ENCODE measurements at places on chromosomes 6 and 20. TPM values are rescaled to one million over a fixed set of nuclear protein-coding genes. Genes with fewer than 3 reads are reported as not detected.

DNA sequence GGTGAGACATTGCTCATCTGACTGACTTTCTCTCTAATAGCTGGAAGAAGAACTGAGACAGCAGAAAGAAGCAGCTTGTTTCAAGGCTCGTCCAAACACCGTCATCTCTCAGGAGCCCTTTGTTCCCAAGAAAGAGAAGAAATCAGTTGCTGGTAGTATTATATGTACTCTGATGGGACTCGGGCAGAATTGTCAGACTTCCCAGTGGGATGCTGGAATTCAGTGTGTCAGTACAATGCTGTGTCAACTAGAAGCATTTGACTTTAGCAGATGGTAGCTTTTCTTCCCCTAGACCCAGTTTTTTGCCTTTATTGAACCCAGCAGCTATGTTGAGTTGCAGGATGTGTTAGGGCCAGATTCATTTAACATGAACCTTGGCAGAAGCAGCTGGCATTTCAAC lies 21.8 kb upstream of the MYLK2 start:
- no peak for DNase-seq

DNA sequence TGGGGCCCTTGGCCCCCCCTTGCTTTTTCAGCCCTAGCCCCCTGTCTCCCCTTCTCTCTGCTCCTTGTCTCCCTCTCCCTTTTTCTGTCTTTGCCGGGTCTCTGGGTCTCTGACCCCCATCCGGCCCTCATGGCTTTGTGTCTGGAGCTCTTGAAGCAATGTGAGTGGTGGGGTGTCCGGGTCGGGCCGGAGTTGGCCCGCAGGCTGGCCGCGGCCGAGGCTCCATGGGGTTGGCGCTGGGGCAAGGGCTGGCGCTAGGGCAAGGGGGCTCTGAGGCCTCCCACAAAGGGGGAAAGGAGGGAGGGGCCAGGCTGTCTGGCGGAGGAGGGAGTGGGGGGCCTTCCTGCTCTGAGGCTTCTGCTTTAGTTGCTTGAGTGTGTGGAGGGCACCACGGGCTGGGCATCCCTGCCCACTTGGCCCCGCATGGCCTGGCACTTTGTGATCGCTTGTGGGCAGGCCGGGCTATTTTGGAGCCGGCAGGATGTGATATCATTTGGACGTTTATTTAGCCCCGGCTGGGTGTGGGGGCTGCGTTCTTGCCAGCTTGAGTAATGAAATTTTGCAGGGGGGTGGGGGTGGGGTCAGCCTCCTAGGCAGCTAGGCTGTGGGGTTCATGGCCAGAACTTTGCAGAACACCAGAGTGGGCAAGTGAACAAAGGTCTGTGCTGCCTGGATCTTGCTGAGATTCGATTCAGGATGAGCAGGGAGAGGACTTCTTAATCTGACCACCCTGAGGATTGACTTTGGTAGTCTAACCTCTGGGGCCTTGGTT lies 78.7 kb upstream of the MYL9 start:
- peak; percentile 55 for DNase-seq

GRCh38 chr20:8267009-8267408 lies 134.9 kb downstream of the PLCB1 start:
- DNase-seq, result no peak

DNA sequence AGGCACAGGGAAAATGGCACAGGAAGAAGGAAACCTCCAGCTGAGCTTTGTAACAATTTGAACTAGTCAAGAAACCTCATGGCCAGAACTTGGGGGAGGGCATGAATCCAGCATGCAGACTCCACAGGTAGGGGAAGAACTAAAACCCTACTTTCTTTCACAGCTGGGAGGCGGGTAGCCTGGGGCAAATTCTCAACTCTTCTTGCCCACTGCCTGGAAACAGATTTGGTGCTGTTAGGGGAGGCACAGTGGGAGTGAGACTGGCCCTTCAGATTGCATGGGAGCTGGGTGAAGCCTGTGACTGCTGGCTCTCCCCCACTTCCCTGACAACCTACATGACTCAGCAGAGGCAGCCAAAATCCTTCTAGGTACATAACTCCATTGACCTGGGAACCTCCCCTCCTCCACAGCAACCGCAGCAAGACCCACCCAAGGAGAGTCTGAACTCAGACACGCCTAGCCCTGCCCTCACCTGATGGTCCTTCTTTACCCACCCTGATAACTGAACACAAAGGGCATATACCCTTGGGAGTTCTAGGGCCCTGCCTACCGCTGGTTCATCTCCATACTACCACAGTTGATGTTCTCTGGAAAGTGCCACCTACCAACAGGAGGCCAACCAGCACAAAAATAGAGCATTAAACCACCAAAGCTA lies 37.2 kb upstream of the TRIM27 start:
- no peak for DNase-seq

The MAK gene
- 0.01 TPM for polyA plus RNA-seq

GRCh38 chr6:54267798-54268197 lies 40.4 kb upstream of the TINAG start:
- DNase-seq, result peak; percentile 42

GRCh38 chr20:2816583-2817340 lies 598 bp downstream of the TMEM239 start:
- no peak for DNase-seq

DNA sequence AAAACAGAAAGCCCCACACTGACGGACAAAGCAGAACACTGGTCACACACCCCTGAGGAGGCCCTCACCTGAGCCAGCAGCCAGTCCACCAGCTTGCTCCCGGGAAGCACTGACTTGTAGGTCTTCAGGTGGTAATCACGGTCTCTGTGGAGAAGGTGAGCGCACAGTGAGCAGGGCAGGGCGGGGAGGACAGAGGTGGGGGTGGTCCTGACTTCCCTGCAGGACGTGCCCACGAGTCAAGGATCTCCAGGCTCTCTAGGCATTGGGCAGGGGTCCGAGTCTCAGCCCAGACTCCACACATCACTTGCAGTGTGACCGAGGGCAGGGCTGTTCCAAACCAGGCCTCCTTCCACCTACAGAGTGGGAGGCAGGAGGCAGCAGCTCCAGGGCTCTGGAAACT lies 151.7 kb downstream of the PREX1 start:
- no peak for DNase-seq

The TCP11 gene
- 0.16 TPM for polyA plus RNA-seq

DNA sequence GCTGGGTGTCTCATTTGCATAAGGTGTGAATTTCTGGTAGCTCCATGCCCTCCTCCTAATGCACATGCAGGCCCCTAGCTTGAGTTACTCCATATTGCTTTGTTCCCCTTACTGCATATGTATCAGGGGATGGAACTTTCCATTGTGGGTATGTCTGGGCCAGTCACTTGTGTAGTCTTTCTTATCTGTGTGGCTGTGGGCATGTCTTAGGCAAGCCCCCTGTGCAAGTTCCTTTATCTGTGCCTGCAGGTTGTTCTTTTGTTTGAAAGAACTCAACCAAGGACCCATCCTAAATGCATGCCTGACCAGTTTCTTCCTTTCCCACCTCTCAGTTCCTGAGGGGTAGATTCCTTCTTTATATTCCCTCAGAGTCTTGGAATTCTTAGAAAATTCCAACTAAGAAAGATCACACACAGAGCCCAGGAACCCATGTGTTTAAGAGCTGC lies 23.6 kb downstream of the MBOAT1 start:
- DNase-seq, result no peak

- DNase-seq, result peak; percentile 40
Observed at GRCh38 chr6:30071081-30071818, 4.3 kb downstream of the PPP1R11 start.

The BMP5 gene
- polyA plus RNA-seq, result 0.05 TPM

DNA sequence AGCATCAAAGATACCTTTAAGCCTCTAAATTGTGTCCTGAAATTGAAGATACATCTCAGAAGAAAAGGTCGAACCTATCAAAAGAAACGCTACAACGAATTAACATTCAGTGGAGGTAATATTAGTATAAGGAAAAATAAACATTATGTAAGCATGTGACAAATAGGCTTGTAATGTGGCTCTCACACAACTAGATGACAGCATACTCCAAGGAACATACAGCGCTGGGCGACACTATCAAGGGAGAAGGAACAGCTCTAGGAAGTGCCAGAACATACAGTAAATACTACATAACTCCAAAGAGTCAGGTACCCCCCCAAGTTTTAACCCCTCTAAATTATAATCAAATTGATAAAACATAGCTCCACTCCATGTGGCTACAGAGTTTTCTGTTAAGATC lies 103.5 kb downstream of the LAMP5 start:
- DNase-seq, result peak; percentile 41

The ZC2HC1B gene
- polyA plus RNA-seq, result not detected

The SLC17A1 gene
- polyA plus RNA-seq, result not detected

DNA sequence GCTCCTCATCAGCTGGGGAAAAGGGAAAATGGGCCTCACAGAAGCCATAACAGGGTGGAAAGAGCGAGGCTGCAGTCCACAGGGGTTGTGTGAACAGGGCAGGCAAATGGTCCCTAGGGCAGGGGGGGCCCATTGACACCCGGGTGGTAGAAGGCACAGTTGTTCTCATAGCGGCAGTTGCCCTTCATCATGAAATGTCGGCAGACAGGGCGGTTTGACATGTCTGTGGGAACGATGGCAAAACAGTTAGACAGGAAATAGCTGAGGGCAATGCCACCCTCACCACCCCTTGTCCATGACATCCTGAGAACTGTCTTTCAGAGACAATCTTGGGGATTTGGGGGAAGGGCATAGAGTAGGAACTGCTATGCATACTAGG lies 15.6 kb downstream of the PPP1R10 start:
- no peak for DNase-seq

DNA sequence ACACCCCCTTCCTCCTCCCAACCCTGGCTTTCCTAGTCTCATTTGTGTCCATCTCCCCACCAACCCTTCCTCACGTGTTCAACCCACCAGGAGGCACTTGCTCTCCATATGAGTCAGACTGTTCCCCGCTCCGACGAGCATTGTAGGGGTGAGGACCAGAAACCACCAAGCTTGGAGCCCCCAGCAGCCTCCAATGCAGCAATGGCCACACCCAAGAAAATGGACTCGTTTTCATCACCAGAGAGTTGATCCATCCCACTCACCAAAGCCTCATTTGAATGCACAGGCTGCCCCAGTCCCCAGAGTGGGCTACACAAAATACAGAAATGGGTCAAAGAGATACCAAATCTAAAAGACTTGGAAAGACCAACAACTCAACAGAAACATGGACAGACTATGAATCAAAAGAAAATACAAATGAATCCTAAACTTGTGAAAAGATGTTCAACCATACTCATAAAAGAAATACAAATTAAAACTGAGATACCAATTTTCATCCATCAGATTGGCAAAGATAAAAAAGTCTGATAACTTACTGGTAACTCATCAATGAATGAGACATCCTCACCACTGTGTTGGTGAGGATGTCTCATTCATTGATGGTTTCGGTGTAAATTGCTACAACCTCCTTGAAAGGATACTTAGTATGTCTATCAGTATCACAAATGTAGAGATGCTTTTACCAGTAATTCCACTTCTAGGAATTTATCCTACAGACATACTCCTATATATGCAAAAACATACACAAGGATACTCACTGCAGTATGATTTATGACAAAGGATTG lies 68.1 kb downstream of the TRERF1 start:
- DNase-seq, result no peak

The DPPA5 gene
- polyA plus RNA-seq, result not detected

GRCh38 chr6:148983101-148983761 lies 236.4 kb downstream of the UST start:
- DNase-seq, result no peak

The CCN6 gene
- 0.08 TPM for polyA plus RNA-seq

The GNRH2 gene
- not detected for polyA plus RNA-seq

GRCh38 chr6:129370268-129370916 lies 339.6 kb downstream of the ARHGAP18 start:
- DNase-seq, result peak; percentile 72

GRCh38 chr20:43379239-43379917 lies 78.3 kb upstream of the SRSF6 start:
- DNase-seq, result peak; percentile 96

DNA sequence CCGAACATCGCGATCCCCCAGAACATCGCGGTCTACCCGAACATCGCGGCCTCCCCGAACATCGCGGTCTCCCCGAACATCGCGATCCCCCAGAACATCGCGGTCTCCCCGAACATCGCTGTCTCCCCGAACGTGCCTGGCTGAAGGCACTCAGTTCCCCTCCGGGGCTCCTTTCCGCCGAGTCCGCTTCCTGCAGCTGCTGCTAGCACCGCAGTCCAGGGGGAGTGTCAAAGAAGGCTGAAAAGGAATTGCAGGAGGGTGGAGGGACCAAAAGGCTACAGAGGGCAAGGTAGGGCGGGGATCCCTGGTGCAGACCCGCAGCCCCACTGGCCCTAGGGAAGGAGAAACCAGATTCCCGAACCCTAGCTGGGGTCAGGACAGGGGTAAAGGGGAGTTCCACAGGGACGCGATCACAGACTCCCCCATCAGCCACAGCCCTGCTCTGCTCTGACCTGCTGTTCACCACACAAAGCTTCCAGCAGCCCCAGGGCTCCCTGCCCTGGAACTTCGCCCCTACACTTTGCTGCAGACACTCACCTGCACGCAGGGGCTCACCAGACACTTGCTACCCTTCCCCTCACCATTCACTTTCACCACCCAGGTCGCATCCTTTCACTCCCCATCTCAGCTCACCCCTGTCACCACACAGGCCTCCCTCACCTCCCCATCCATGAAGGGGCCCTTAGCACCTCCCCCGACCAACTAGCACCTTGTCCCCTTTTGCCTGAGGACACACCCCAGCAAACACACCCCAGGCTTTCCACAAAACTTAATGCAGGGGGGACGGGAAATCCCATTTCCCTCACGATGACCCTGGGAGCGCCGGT lies 1.7 kb downstream of the ULBP1 start:
- no peak for DNase-seq

GRCh38 chr6:158760618-158761250 lies 58.4 kb downstream of the EZR start:
- no peak for DNase-seq

GRCh38 chr20:59822291-59823029 lies 111.0 kb downstream of the SYCP2 start:
- DNase-seq, result no peak

The PRPH2 gene
- 6.3 TPM for polyA plus RNA-seq

- no peak for DNase-seq
Observed at GRCh38 chr6:123480986-123481385, 155.8 kb downstream of the TRDN start.

The FOXC1 gene
- 2.3 TPM for polyA plus RNA-seq

DNA sequence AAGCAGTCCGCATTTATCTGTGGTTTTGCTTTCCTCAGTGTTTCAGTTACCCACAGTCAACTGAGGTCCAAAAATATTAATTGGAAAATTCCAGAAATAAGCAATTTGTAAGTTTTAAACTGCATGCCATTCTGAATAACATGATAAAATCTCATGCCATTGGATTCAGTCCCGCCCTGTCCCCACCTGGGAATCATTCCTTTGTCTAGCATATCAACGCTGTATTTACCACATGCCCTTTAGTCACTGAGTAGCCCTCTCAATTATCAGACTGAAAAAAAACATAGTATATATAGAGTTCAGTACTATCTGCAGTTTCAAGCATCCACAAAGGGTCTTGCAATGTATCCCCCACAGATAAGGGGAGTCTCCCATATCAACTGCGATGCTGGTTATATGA lies 17.1 kb downstream of the RANBP9 start:
- peak; percentile 54 for DNase-seq

All from fibroblast of lung (primary cell).